ENCODE measurements at places on chromosomes 13 and 19. TPM values are rescaled to one million over a fixed set of nuclear protein-coding genes. Genes with fewer than 3 reads are reported as not detected.

- no peak for DNase-seq
Measured at GRCh38 chr19:56966225-56966696, 125.7 kb upstream of the PEG3 start.

GRCh38 chr13:98508280-98508679 is 68.6 kb downstream of the STK24 start:
- DNase-seq: no peak

CEACAM7 gene
- total RNA-seq: 919 TPM

DNA sequence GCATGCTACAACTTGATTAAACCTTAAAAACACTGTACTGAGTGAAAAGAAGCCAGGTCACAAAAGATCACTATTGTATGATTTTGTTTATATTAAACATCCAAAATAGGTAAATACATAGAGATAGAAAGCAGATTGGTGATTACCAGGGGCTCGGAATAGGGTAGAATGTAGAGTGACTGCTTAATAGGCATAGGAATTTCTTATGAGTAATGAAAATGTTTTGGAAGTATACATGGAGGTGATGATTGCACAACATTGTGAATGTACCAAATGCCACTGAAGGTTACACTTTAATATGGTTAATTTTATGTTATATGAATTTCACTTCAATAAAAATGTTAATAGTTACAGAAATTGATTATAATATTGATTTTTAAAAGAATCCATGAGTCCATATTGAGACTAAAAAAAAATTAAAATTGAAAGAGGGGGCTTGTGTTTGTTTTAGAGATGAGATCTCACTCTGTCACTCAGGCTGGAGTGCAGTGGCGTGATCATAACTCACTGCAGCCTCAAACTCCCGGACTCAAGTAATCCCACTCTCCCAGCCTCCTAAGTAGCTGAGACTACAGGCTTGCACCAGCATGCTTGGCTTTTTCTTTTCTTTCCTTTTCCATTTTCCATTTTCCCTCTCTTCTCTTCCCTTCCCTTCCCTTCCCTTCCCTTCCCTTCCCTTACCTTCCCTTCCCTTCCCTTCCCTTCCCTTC is 85.1 kb downstream of the FNDC3A start:
- no peak for DNase-seq

DNA sequence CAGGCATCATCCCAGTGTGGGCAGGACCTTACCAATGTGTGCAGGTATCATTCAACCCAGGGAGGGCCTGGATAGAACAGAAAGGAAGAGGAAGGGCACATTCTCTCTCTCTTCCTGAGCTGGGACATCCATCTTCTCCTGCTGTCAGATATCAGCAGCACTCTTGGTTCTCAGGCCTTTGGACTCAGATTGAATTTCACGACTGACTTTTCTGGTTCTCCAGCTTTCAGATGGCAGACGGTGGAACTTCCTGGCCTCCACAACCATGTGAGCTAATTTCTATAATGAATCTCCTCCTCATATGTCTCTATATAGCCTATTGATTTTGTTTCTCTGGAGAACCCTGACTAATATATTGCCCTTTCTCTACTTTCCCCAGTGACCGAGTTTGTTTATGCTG is 77.3 kb downstream of the OLFM4 start:
- DNase-seq: no peak

DNA sequence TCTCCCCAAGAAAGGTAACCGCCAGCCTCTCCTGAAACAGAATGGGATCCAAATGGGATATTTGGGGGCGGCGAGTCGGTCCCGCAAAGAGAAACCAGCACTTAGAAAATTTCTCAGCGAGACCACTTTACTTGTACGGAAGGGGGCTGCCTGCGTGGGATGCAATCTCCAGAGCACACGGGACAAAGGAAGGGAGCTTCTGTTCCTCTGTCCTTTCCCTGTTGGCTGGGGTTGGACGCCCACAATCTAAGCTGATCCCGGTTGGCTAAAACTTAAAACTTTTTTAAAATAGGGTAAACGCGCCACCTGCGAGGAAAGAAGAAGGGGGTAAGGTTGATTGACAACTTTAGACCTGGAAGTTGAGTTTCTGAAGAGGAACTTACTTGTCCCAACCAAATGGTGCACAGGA is 826 bp upstream of the BSG start:
- DNase-seq: peak; percentile 51

ZNF91 gene
- 80.5 TPM for total RNA-seq

DNA sequence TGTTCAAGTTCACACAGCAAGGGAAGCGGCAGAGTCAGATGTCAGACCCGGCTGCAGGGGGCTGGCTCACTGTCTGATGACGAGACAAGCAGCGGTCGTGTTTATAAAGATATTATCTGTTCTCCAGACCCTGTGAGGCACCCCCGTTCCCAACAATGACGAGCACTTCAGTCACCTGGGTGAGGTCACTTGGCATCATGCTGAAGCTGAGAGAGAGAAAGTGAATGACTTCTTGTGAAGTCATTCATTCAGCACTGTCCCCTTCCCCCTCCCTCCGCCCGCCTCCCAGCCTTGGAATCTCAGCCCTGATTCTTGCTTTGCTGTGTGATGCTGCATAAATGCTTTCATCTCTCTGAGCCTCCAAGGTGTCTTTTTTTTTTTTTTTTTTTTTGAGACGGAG is 4.9 kb upstream of the LYPD3 start:
- no peak for DNase-seq

- peak; percentile 53 for DNase-seq
Measured at GRCh38 chr19:14519860-14520407, 1.7 kb upstream of the DNAJB1 start.

DNA sequence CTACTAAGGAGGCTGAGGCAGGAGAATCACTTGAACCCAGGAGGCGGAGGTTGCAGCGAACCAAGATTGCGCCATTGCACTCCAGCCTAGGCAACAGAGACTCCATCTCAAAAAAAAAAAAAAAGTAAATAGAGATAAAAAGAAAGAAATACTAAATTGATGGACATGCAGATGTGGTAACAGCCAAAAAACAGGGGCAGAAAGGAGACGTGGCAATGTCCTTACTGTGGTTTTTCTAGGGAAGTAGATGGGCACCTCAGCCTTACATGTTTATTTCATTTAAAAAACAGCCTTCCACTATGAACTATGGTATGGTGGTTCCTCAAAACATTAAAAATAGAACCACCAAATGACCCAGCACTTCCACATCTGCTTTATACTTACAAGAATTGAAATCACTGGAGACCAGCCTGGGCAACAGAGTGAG is 6.5 kb upstream of the EIF3G start:
- no peak for DNase-seq

CDX2 gene
- total RNA-seq: 271 TPM

GRCh38 chr19:39792999-39793546 is 14.4 kb downstream of the LEUTX start:
- peak; percentile 72 for DNase-seq

DNA sequence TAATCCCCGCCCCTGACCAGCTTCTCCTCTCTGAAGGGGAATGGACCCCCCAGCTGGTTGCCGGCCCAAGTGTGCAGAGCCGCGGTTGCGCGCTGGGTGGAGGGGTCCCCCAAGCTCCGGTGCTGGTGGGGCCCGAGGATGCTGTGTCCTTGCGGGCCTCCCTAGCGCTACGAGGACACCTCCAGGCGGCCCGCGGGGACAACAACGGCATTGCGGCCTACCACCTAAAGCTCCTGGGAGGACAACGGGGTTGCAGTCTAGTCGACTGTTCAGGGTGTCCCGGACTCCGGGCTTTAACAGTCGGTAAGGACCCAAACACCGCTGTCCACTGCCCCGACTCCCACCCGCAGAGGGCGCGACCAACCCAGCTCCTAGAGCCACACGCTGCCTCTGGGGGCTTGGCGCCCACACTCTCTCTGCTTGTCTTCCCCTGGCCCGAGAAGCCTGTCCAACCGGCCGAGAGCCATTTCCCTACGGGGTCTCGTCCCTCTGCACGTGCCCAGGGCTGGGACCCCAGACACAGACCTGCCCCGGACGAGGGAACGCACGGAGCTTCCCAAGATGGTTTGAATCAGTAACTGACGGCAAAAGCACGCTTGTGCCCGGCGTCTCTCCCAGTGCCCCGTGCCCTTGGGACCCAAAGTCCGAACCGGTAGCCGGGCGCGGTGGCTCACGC is 927 bp upstream of the SDHAF1 start:
- peak; percentile 41 for DNase-seq

DNA sequence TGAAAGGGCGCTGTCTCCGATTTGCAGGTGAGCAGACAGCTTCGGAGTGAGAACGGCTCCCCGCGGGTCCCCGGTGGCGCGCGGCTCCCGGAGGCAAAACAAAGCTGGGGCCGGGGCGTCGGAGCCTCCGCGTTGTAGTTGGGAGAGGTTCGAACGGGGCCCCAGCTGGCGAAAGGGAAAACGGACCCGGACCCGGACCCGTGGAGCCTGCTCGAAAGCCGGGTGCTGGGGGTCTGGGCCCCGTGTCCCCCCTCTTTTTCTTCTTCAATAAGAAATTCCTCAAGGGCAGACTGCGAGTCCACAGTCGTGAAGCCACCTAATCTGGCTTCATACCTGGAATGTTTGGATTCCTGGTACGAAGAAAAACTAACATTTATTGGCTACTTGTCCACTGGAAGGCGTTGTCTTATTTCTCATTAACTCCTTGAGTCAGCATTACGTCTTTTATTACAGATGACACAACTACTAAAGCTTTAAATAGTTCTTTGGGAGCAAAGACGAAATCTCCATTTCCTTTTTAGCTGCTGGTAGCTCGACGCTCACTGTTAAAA is 632 bp upstream of the MTIF3 start:
- peak; percentile 57 for DNase-seq

ERICH4 gene
- total RNA-seq: not detected

DNA sequence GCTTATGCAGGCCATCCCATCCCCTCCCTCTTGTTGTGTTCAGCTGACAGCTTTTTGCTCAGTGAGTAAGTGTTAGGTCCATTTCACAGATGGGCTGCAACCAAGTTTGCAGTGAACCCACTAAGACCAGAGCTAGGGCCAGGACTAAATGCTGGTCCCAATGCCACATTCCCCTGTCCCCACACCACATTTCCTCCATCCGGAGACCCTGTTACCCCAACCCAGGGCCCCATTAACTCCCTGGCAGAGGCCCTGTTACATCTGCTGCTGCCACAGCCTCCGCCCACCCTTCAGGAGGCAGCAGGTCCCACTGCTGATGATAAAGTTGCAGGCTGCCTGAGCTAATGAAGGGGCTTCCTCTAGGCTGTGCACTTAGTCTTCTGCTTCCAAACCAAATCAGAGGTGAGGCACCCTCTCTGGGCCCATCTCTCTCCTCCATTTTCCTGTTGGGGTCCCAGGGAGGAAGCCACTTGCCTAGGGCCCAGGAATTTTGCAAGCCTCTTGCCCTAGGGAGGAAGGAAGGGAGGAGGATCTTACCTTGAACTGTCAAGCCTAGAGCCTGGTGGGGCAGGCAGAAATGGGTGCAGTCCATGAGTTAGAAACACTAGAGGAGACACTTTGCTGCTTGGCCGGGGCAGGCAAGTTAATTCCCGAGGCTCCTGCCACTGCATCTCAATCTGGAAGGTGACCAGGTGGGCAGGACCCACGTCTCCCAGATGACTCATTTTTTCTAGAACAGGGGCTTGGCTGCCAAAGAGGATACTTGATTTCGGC is 3.4 kb upstream of the USF2 start:
- DNase-seq: no peak

- DNase-seq: no peak
Measured at GRCh38 chr19:18568367-18568766, 3.3 kb upstream of the UBA52 start.

DNA sequence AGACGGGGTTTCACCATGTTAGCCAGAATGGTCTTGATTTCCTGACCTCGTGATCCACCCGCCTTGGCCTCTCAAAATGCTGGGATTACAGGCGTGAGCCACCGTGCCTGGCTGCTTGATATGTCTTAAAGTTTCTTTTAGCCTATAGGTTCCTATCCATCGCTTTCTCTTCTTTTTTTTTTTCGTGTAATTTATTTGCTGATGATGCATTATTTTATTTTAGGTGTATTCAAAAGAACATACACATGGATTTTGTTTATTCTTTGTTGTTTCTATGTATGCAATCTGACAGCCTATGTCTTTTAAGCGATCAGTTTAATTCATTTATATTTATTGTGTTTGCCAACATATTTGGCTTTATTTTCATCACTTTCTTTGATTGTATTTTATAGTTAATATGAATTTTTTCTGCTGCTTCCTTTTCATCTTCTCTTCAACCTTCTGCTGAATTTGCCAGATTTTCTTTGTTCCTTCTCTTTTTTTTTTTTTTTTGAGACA is 26.0 kb upstream of the TNFAIP8L1 start:
- DNase-seq: no peak

DNA sequence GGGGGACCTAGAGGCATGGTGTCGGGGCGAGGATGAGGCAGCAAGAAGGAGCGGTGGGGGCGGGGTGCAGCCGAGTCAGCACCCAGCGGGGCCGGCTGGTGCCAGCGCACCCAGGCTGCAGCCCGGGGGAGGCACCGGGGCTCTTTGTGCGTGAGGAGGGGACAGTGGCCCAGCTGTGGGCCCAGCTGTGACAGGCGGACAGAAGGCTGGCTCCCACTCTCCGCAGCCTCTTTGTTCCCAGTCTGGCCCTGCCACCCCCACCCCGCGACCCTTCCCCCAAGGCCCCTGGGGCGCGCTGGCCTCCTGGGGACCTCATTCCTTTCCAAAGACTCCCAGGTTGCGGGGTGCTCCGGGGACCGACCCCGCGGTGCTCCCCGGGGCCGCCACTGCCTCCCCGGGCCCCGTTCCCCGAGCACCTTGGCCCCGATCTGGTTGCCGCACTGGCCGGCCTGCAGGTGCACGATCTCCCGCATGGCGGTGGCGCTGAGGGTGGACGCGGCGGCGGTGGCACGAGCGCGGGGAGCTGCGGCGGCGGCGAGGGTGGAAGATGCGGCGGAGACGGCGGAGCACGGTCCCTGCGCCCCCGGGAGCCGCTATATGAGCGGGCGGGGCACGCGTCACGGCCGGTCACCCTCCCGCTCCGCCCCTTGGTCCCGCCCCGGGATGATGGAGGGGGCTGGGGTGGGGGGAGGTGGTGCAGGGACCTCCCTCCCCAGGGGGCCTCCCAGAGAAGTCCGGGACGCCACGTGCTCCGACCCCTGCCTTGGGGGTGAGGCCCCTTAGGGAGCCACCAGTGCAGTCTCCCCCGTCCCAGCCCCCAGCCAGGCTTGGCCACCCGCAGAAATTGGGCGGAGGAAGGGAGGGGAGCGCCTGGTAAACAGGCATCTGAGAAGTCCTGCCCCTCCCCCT is at the start of gene TUBB4A:
TSS of gene TUBB4A (minus strand) at position 570 of the 909 bp plus-strand sequence. CDS start at position 473, 97 bp downstream.
- DNase-seq: no peak

DNA sequence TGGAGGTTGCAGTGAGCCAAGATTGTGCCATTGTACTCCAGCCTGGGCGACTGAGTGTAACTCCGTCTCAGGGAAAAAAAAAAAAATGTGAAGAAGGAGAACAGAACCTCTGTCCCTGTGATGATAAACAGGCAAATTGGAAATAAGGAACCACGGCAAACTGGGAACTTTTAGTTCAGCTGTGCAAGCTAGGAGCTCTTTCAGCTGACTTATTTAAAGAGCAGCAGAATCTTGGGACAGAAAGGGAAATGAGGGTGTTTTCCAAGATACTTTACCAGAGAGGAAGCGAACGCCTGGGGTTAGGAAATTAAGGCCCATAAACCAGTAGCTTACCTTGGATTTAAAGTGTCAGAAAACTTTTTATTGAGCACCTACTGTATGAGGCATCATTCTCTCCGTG is 3.0 kb upstream of the UPF1 start:
- DNase-seq: no peak
